Right lung (tissue), 10 donors: ENCODE measurements at places on chromosomes 4 and X.

DNA sequence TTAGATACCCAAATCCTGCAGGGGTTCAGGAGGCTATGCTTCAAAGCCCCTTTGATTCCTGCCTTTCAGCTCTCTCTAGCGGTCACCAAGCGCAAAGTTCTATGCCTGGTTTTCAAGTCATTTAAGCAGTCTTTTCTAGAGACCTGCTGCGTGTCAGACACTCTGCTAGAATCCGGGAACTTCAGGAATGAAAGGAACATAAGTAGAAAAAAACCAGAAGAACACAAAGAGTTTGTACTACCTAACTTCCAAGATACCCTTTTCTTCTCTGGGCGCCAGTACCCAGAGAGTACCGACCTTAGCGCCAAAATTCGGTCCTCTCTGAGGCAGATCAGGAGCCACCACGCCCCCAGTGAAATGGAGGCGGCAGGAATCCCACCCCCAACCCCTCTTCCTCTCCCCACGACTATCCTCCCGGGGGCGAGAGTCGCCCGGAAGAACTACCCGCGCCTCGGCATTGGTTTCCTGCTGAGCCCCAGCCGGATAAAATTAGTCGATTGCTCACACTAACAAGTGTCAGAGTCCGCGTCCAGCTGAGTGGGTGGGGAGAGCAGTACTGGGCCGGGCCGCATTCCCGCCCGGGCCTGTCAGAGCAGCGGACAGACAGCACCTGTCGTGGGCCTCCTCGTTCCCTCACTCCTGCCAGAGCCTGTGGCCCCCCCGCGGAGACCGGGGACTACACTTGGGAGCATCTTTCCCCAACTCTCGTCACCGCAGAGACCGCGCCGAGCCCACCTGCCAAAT is 78.8 kb downstream of the RLIM start:
- peak; percentile 56 for DNase-seq

GRCh38 chrX:2374086-2374485 is 126.7 kb downstream of the DHRSX start:
- DNase-seq: no peak

DNA sequence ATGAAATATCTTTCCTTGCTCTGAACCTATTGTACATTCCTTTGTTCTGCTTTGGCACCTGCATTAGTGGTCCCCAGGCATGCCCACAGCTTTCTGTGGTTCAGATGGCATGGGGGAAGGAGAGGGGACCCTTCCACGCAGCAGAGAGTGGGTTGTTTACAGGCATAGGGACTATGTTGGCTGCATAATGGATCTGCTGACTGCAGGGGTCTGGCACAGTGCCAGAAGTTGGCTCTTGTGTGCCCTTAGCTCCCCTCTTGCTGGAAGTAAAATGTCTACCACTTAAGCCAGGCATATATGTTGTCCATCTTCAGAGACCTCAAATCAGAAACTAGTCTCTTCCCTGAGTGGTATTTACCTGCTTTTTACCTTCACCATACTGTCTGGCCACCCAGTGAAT is 651.9 kb upstream of the PCDH7 start:
- no peak for DNase-seq

- DNase-seq: no peak
Observed at GRCh38 chr4:15955670-15956069, 7.3 kb downstream of the FGFBP2 start.

GRCh38 chr4:23993373-23993772 is 103.5 kb upstream of the PPARGC1A start:
- DNase-seq: no peak

DNA sequence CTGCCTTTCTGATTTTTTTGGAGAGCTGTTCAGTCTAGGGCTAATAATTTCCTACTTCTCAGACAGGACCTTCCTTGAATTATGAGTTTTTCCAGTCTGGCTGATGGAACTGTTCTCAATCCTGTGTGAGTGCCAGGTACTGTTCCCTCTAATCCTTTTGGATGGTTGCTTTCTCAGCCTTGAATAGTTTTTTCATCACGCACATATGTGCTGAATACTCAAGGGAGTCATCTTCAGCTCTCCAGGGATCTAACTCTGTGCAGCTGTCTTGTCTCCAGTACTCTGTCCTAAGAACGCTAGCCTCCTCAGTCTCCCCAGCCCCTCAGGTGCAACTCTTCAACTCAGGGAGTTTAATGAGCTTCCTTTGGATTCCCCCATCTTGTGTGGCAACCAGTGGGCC is 93.2 kb downstream of the GASK1B start:
- no peak for DNase-seq

DNA sequence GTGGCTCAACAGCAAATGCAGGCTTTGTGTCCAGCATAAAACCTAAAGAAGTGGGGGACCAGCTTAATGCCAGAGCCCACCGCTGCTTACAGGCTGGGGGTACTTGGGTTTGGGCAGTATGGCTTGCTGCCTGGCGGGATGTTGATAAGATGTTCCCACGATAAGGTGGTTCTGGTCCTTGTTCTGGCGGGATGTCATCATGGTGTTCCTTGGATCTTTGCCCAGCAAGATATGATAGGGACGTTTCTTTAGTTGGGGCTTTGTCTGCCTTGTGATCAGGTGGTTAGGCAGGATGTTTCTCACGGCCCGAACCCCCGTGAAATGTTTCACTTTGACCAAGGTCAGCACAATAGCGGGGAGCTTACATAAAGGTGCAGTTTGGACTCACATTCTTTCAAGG is 35.3 kb downstream of the PNPLA4 start:
- DNase-seq: no peak

DNA sequence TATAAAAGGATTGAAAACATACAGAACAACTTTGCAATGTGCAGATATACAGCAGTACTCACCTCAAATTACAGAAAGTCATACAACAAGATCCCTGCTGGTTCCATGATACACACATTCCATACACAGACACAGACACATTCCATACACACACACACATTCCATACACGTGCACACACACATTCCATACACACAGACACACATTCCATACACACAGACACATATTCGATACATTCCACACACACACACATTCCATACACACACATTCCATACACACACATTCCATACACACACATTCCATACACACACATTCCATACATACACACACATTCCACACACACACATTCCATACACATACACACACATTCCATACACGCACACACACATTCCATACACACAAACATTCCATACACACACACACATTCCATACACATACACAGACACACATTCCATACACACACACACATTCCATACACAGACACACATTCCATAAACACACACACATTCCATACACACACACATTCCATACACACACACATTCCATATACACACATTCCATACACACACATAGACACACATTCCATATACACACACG is 13.7 kb downstream of the LINC00632 start:
- peak; percentile 38 for DNase-seq

- DNase-seq: no peak
Observed at GRCh38 chr4:64068096-64068495, 341.2 kb downstream of the TECRL start.

DNA sequence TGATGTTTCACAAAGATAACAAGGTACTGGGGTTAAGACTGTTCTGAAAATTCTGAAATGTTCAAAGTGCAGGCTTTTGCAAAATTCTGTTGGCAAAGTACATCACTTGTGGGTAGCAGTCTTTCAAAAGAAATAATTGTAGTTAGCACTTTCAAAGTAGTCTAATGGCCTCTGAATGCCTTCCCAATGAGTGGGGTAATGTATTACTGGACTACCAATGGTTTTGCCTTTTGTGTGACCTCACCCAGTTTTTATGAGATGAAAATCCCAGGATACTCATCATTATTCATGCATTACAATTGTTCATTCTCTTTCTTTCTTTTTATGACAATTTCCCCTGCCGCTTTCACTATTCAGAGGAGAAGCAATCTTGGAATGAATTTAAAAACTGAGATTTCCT is 686.1 kb downstream of the GLUD2 start:
- DNase-seq: no peak

DNA sequence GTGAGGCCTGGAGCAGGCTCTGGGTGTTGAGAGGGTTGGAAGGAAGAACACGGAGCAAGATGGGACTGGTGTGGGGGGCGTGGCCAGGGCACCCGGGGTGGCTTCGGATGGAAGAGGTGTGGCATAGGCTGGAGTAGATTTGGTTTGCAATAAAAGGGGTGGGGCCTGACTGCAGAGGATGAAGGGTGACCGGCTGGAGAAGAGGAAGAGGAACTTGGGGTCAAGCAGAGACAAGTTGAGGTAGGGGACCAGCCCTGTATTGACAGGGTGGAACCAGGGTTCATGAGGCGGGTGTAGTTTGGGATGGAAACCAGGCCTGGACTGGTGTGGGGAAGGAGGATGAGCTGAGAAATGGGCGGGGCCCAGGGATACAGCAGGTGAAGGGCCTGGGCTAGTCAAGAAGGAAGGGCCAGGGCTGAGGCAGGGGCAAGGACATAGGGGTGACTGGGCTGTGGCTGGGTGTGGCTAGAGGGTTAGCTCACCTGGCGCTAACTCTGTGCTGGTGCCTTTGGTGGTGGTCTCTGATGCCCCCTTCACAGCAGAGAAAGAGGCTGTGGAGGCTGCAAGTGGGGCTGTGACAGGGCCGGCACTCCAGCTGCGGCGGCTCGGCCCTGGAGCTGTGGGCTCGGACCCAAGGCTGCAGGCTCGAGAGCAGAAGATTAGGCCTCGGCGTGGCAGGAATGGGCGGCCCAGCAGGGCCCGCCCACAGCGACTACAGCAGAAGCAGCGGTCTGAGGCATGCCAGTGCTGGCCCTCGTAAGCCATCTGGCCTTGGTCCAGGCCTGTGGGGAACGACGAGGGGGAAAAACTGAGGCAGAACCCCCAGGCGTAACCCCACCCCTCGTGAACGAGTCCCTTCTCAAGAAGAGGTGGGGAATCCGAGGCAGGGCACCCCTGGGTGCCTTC is 5.0 kb downstream of the PLP2 start:
- DNase-seq: no peak

GRCh38 chrX:119194621-119195020 is 41.5 kb upstream of the PGRMC1 start:
- DNase-seq: no peak

- no peak for DNase-seq
Observed at GRCh38 chr4:54571293-54572151, 86.2 kb upstream of the KIT start.

DNA sequence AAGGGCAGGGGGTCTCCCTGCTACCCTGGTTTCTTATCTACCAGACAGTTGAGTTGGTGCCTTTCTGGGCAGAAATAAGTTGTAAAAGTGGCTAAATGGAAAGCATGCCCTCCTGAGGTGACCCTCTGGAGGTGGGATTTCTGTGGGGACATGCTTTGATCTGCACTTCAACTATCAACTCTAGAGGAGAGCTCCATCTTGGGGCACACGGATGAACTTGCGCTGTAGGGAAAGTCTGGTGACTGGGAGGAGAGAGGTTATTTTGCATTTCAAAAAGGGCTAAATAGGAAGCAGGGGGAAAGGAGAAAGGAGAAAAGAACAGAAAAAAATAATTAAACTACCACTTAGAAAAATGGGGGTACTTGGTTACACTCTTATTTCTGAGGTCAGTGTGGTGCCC is 12.7 kb upstream of the RHOXF2B start:
- no peak for DNase-seq

DNA sequence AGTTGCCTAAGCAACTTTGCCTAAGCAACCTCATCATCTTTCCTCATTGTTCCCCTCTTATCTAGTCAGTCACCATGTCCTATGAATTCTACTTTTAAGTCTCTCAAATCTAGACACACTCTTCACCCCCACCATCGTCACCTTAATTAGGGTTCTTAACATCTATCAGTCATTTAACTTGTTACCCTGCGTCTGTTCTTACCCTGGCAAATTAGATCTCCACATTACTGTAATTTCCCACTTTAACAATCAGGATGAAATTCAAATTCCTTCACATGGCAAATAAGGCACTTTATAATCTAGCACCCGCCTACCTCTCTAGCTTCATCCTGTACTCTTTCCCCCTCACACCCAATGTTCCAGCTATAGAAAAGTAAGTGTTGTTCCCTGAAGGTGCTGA is 221.2 kb downstream of the GRIA3 start:
- DNase-seq: no peak

GRCh38 chr4:94516067-94516466 is 64.3 kb downstream of the PDLIM5 start:
- DNase-seq: no peak

DNA sequence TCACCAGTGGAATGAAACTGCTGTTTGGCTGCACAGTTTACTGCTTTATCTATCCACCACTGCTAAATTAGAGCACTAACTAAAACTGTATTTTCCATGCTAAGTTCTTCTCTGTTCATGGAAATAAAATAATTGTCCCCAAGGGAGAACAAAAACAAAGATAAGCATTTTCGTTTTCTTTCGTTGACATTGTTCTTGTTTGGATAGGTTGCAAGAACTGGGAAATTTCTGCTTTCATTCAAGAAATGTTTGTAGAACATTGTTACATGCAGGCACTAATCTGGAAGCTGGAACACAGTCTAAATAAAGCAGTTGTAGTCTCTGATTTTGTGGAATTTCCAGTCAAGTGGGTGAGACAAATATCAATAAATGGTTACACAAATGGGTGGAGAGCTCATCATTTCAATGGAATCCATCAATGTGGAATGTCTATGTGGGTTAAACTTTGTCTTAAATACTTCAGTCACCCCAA is 5.8 kb upstream of the CXCL8 start:
- no peak for DNase-seq

DNA sequence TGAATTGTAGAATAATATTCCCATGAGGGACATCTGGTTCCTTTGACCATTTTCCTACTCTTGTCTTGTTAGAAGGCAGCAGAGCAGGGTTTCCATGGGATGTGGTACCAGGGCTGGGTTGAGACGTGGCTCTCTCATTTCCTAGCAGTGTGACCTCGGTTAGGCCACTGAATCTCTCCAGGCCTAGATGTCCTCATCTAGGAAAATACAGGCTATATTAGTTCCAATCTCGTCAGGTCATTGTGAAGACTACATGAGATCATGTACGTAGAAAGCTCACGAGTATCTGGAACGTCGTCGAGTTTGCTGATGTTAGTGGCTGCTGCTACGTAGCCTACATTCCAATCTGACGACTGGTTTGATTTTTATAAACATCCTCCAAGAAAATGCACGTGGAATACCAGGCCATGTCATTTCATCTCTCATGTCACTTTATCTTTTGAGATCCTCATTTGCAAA is 278.2 kb upstream of the GATB start:
- DNase-seq: no peak
